ENCODE measurements at places on chromosomes 6 and 20. TPM values are rescaled to one million over a fixed set of nuclear protein-coding genes. Genes with fewer than 3 reads are reported as not detected.

GRCh38 chr6:158760618-158761250 lies 58.4 kb downstream of the EZR start:
- DNase-seq = no peak

The TMEM14B gene
- total RNA-seq = 137 TPM

- DNase-seq = no peak
Observed at GRCh38 chr20:36808317-36809257, 35.0 kb upstream of the DSN1 start.

The PSMB9 gene
- total RNA-seq = 120 TPM

- DNase-seq = no peak
Observed at GRCh38 chr6:63817492-63818050, 182.0 kb downstream of the PHF3 start.

The EEF1A2 gene
- total RNA-seq = 233 TPM

- no peak for DNase-seq
Observed at GRCh38 chr6:36546308-36546919, 865 bp downstream of the STK38 start.

GRCh38 chr6:158303210-158303731 lies 9.0 kb upstream of the TULP4 start:
- DNase-seq = no peak

- DNase-seq = peak; percentile 7
Observed at GRCh38 chr6:106254636-106255035, 70.9 kb downstream of the ATG5 start.

- no peak for DNase-seq
Observed at GRCh38 chr6:116011520-116011919, 49.2 kb downstream of the FRK start.

- DNase-seq = no peak
Observed at GRCh38 chr6:135738636-135739035, 112.9 kb upstream of the PDE7B start.

GRCh38 chr20:2797136-2797983 lies 3.1 kb downstream of the CPXM1 start:
- no peak for DNase-seq

DNA sequence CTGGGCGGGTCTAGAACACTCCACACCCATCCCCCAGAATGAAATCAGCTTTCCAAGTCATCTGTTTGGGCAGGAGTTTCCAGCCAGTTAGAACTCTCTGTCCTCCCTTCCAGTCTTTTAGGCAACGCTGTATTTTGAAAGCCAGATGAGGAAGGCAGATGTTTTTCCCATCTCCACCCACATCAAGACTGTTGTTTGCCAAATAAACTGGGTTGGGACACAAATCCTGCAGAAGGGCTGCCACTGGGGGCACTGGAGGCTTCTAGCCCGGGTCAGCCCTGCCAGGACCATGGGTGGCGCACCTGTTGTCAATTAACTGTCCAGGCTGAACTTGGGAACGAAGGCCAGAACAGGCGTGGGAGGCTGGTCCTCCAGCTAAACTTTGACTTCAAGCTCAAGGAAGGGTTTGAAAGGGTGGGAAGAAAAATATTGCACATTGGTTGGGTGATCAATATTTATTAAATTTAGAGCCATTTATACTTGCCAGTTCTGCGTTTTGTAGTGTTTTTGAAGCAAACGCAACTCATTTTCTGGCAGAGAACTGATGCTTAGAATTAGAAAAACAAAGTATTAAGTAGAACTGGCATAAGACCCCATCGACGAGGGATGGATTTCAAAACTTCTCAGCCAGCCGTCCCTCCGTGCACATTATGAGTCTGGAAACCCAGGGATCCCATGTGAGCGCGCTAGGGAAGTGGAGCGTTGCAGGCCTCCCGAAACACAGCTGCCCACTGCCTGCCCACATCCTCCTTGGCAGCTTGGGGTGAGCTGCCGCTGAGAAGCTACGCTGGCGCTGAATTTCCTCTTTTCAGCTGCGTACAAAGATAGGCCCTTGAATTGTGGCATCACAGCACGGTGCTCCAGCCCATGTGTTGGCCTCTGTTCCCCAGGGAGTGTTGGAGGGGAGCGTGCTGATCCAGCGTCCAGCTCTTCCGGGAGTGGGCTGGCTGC lies 297.4 kb downstream of the QKI start:
- DNase-seq = no peak

The MAPK13 gene
- not detected for total RNA-seq
